ENCODE measurements at places on chromosomes 3 and 15.

GRCh38 chr3:41502023-41502422, 302.7 kb downstream of the CTNNB1 start:
- DNase-seq = no peak

GRCh38 chr3:72487946-72488737, 360.1 kb downstream of the SHQ1 start:
- peak; percentile 40 for DNase-seq

GRCh38 chr3:189698811-189699210, 67.6 kb downstream of the TP63 start:
- DNase-seq = no peak

GRCh38 chr15:63913786-63914315, 80.1 kb upstream of the HERC1 start:
- DNase-seq = no peak

DNA sequence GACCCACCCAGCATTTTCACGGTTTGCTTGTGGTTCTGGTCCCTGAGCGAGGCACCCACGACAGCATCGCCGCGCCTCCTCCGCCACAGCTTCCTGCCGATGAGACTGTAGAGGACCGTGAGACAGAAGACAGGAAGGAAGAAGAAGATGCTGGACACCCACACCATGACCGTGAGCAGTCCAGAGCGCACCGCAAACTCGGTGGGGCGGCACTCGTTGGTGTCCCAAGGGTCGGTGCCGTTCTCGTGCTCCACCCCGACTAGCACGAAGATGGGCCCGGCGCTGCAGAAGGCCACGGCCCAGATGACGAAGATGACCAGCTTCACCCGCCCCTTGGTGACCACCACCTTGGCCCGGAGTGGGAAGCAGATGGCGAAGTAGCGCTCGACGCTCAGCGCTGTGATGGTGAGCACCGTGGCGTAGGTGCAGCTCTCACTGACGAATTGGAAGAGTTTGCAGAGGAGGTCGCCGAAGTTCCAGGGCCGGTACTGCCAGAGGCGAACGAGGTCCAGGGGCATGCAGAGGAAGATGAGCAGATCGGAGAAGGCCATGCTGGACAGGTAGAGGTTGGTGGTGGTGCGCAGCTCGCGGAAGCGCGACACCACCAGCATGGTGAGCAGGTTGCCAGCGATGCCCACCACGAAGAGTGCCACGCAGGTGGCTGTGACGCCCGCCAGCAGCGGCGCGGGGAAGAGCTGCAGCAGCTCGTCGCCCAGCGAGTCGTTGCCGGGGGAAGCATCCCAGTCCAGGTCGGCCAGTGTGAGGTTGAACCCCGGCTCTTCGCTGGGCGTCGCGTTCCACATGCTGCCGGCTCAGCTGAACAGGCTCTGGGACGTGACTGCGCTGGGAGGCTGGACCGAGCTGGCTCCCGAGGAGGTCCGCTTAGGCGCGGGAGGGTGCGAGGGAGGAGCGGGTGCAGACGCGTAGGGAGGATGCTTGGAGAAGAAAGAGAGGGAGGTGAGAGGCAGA, at the start of gene GHSR:
TSS of gene GHSR (minus strand) at position 846 of the 969 bp plus-strand sequence. CDS start at position 803, 43 bp downstream.
- DNase-seq = no peak

- DNase-seq = no peak
Measured at GRCh38 chr15:68163191-68163590, 41.9 kb downstream of the CALML4 start.

GRCh38 chr3:143035466-143036211, 34.3 kb downstream of the U2SURP start:
- DNase-seq = no peak

GRCh38 chr3:49022688-49023171, 809 bp downstream of the NDUFAF3 start:
- no peak for DNase-seq

DNA sequence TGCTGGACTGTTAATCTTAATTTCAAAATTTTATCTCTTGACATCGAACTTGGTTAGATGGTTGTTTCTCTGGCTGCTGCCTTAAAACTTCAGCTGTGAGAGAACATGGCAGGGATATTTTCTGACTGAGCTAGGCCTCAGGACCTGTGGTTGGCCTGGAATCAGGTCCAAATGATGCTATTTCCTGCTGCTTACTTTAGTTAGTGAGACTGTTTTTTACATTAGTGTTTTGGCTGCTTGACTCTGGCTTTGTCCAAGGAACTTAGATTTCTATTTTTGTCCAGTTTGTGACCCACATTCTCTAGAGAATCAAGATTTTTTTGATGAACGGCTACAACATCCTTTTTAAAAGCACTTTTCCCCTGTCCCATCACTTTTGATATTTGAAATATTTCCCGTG, 497.9 kb upstream of the SGO1 start:
- DNase-seq = no peak

DNA sequence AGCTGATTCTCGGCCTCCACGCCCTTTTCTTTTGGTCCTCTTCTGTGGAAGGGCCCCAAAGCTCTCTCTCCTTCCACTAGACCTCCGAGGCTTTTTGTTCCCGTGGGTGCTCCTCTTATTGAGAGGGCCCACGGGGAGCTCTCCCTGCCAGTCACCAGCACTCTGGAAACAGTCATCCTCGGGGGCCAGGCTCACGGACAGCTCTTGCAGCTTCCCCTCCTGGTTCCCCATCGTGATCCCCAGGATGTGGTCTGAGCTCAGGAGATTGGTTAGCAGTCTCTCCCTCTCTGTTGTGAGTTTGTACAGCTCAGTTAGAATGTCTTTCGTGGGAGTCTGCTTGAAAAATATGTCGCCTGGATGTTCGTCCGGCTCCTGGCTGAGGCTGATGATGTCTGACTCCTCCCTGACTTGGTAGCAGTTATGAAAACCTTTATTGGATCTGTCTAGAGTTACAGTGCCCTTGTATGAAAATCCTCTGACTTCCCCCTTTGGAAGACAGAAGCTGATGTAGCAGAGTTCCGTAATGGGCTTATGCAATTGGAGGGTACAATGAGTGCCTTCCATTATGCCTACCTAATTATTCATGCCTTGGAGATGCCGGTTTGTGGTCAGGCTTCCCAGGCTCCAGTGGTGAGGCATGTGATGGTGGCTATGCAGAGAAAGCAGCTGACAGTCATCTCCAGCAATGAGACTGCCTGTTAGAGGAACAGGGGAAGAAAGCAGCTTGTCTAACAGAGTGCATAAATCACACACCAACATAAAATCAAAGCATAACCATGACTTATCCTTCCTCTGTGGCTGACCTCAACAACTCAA, 40.0 kb downstream of the FMN1 start:
- peak; percentile 51 for DNase-seq

GRCh38 chr3:53885239-53885638, 3.3 kb upstream of the ACTR8 start:
- DNase-seq = no peak

GRCh38 chr3:13021141-13022114, 51.8 kb downstream of the IQSEC1 start:
- DNase-seq = no peak

- DNase-seq = no peak
Measured at GRCh38 chr3:190593075-190593474, 79.2 kb downstream of the IL1RAP start.

DNA sequence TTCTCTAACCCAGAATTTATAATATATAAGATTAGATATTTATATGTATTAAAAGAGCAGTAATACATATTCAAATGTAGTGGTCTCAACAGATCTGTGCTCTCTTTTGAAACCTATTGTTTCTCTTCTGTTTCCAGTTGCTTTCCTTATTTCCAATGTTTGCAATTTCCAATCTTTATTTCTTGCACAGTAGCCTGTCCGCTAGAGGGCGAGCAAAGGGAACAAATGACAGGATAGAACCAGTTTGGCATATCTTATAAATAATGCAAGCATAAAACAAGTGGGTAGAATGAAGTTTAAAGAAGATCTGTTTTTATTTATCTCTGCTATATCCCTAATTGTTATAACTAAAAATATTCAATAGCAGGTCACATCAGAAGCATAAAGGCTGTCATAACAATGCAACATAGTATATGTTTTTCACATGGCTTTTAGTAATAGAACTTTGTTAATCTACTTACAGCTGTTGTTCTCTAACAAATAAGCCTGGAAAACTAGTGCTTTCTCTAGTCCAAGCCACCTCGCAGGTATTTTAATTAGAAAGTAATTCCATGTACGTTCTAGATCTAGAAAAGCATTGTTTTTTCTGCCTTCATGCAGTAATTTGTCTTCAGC, 15.1 kb upstream of the TCAIM start:
- peak; percentile 2 for DNase-seq

GRCh38 chr15:66848686-66849392, 146.8 kb downstream of the SMAD6 start:
- no peak for DNase-seq

- DNase-seq = no peak
Measured at GRCh38 chr3:24182756-24183155, 237.7 kb downstream of the NR1D2 start.

GRCh38 chr3:195524171-195524896, 18.8 kb downstream of the PPP1R2 start:
- no peak for DNase-seq

GRCh38 chr15:76159282-76159681, 99.5 kb downstream of the TMEM266 start:
- DNase-seq = no peak

DNA sequence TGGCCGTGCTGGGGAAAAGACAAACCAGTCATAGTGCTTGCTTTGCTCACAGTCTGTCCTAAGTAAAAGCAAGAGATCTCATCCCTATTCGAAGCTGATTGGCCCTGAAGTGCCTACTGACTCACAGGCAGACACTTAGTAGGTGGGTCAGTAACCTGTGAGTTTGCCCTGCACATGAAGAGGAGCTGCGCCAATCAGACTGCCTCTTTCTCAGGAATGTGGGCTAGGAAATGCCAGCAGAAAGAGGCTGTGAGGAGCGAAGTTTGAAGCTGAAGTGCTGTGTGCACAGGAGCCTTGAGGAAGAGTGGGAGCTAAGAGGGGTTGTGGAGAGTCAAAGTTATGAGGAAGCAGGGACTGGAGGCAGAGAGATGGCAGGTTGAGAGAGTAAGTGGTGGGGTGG, 126.8 kb downstream of the IL20RB start:
- DNase-seq = no peak

Measured in DMS79 (cell line).